ENCODE measurements at places on chromosomes 3 and 15.

DNA sequence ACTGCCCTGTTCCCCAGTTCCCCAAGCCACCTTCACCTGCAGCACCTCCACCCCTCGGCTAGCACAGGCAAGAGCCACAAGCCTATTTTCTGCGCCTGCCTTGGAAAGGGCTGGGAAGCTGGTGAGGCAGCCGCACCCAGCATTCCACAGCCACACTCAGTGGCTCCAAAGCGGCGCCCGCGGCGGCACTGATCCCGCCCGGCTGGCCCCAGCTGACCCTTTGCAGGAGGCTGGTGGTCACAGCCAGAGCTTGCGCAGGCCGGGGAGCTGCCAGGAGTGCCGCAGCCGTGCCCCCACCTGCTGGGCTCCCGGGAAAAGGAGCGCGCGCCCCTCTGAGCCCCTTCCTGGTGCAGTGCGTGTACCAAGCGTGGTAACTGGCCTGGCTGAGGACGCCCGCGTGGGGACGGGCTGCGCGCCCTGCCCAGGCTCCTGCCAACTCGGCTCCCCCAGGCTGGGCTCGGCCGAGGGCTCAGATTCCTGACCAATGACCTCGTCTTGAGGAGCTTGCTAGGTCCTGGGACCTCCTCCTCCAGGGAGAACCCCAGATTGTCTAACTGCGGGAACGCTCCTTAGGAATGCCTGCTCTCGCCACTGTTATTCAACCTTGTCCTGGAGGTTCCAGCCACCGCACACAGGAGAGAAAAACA lies 13.3 kb downstream of the GRAMD2A start:
- DNase-seq = peak; percentile 65

DNA sequence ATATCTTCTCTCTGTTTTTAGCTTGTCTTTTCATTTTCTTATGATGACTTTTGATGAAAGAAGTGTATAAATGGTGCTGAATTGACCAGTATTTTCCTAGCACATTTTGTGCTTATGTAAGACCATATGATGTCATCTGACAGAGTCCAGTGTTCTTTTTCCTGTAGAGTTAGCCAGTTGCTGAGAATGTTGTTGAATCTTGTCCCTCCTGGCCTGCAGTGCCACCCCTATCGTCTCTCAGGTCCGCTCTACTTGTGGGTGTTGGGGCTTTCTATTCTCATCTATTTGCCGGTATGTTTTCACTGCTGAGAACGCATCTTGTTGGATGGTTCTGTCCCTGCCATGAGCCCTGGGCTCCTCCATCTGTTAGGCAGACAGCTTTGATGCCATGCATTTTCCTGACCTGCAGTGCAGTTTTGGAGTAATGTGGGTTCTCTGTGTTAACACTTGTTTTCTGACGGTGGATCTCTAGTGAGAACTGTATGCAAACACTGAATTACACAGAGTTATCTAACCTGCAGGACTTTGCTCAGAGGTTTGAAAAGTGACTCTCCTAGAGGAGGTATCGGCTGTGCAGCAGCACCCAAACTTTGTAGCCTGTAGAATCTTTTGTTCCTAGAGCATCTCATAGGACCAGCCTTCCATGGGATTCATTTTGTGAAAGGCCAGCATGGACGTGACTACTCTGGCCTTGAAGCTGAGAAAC lies 44.6 kb downstream of the SLC6A20 start:
- DNase-seq = no peak

GRCh38 chr15:69000725-69001503 lies 13.6 kb upstream of the NOX5 start:
- no peak for DNase-seq

GRCh38 chr15:31300208-31300661 lies 26.4 kb upstream of the KLF13 start:
- peak; percentile 49 for DNase-seq

DNA sequence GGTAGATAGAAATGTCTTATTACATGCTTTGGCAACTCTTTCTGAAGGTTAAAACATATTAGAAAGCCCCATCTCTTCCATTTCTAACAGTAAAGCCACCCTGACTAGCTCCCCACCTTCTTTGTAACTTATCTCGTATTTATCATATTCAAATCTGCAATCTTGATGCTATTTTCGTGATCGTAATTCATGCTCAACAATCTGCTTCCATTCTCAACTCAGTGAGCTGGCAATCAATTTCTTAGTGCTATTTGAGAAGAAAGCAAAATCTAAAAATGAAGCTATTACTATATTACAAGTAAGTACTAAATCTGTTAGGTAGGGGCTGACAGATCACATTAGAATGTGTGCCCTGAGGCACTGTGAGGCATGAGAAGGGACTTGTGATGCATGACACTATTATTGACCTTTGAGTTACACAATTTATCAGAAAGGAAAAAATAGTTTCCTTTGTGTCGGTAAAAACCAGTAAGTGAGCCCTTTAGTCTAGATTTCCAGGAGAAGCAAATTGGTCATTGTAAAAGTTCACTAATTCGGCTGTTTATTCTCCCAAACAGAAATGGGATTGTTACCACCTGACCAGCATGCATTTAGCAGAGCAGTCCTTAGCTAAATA lies 379.7 kb upstream of the CNTN6 start:
- DNase-seq = no peak

GRCh38 chr3:45631486-45631885 lies 36.9 kb downstream of the LIMD1 start:
- no peak for DNase-seq

GRCh38 chr3:174051191-174051590 lies 653.6 kb downstream of the NLGN1 start:
- no peak for DNase-seq

DNA sequence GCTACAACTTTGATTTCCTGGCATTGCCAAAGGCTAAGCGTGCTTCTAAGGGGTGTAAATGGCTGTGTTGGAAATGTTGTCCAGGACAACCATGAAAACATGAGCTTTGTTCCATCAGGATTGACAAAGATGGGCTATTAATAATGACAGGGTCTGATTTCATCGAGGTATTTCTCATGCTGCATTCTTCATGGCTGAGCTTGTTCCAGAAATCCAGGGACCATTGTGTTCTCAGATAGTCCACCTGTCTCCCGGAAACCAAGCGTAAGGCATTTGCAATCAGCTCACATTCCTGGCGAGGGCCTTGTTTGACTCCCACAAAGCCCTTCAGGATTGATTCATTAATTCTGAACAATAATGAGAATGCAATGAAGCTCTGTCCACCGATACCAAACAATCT lies 111.3 kb downstream of the CD47 start:
- no peak for DNase-seq

- DNase-seq = no peak
Observed at GRCh38 chr3:148646126-148646665, 51.5 kb upstream of the AGTR1 start.

GRCh38 chr15:96457841-96458240 lies 127.3 kb downstream of the NR2F2 start:
- no peak for DNase-seq

DNA sequence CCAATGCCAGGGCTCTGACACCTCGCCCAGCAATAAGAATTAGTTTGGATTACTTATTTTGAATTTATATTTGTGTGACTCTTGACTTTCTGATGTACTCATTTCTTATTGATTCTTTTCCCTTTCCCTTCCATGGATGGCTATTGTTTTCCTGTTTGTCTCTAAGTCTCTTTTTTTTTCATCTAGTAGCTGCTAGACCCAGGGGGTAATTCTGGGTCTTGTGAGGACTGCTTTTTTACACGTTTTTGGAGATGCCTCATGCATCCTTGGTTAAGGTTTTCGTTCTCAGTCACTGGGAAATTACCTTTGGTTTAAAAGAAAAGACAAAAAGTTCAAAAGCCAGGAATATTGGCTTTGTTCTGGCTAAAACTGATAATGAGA lies 70.2 kb upstream of the STRIT1 start:
- DNase-seq = no peak

GRCh38 chr15:63372018-63372705 lies 9.5 kb downstream of the CA12 start:
- peak; percentile 69 for DNase-seq

DNA sequence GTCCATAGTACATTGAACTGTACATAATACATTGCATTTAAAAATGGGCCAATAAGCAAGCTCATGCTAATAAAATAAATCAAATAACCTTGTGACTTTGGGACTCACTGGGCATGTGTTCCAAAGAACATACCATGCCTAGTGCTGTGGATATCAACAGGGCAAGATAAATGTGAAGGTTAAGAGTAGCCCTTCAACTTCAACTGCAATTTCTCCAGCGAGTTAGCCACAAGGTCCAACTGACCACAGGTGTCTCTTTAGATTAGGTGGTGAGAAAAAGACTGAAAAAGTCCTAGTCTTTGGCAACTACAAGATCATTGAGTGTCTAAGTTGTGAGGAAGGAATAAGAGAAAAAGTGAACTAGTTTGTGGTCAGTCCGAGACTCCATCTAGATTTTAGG lies 78.3 kb upstream of the ATP11B start:
- no peak for DNase-seq

- no peak for DNase-seq
Observed at GRCh38 chr15:66931768-66932633, 133.4 kb upstream of the SMAD3 start.

- no peak for DNase-seq
Observed at GRCh38 chr3:57709031-57709430, 16.2 kb upstream of the DENND6A start.

DNA sequence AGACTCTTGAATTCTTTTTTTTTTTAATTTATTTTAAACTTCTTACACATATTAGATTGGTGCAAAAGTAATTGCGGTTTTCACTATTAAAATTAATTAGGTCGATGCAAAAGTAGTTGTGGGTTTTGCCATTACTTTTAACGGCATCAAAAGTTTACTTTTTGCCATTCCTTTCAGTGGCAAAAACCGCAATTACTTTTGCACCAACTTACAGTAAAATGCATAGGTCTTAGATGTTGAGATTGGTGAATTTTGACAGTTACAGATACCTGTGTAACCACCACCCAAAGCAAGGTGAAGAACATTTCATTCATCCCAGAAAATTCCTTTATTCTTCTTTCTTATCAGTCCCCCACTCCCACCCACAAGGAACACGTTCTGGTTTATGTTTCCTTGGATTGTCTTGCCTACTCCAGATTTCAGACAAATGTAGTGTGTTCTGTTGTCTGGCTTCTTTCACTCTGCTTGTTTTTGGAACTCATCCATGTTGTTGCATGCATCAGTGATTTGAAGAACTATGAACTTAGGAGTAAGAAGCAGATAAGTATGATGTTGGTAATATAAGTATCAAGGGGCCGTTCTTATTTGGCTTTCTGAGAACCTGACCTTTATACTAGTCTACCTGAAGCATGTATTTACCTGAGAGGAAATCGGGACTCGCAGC lies 198.4 kb upstream of the UBE2E1 start:
- no peak for DNase-seq

DNA sequence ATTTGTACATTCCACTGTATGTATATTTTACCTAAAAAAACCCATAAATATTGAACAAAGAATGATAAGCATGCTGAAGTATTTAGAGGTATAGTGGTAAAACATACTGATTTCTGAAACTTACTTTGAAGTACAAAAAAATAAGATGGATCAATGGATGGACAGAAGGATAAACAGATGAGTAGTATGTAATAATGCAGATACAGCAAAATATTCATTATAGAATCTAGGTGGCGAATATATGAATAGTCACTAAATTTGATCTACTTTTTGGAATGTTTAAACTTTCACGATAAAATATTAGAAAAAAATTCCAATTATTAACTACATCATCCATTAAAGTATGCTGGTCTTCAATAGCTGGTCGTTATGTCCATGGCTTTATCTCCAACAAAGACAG lies 51.9 kb upstream of the GNB4 start:
- no peak for DNase-seq

DNA sequence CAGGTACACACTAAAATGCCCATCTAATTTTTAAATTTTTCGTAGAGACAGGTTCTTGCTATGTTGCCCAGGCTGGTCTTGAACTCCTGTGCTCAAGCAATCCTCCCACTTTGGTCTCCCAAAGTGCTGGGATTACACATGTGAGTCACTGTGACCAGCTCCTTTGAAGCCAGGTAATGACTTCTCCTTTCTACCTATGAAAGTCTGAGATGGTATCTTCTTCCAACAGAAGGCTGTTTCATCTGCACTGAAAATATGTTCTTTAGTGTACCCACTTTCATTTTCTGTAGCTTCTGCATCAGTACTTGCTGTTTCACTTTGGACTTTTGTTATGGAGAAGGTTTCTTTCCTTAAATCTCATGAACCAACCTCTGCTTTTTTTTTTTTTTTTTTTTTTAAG lies 8.8 kb downstream of the OIP5 start:
- DNase-seq = no peak

GRCh38 chr15:100821327-100821726 lies 58.3 kb upstream of the ALDH1A3 start:
- no peak for DNase-seq

- peak; percentile 94 for DNase-seq
Observed at GRCh38 chr3:16151109-16151508, 23.4 kb upstream of the GALNT15 start.

GRCh38 chr3:101823525-101823924 lies 25.8 kb upstream of the NFKBIZ start:
- no peak for DNase-seq

DNA sequence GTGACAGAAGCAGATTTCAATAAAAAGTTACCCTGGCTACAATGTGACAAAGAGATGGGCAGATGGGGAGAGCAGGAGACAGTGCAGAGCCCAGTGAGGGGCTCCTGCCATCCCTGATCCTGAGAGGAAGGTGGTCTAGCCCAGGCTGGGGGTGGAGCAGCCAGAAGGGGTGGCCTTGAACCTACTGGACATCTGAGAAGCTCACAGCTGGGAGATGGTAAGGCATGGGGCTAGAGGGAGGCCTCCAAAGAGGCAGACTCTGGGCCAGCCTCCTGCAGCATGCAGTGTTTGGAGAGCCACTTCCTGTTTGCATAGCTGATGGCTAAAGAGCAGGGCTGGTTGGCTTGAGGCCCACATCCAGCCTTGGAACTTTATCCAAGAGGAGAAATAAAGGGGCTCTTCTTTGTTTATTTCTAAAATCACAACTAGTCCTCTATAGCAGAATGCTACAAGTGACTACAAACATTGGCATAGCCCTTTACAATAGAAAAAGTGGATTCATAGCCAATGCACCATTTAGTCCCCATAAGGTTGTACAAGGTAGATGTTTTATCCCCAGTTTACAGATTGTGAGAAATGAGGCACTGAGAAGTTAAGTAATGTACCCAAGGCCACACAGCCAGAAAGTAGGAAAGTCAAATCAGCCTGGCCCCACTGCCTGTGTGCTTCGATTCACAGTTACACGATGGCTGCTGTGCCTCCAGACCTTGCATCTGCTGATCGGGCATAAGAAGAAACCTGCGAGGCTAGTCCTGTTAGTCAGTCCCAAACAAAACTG lies 4.6 kb downstream of the EFCC1 start:
- no peak for DNase-seq

GRCh38 chr3:152073267-152073666 lies 195.5 kb upstream of the MBNL1 start:
- DNase-seq = no peak

- no peak for DNase-seq
Observed at GRCh38 chr3:47134311-47134710, 29.6 kb downstream of the SETD2 start.

- DNase-seq = peak; percentile 59
Observed at GRCh38 chr3:189123595-189124387, 48.0 kb upstream of the TPRG1 start.

DNA sequence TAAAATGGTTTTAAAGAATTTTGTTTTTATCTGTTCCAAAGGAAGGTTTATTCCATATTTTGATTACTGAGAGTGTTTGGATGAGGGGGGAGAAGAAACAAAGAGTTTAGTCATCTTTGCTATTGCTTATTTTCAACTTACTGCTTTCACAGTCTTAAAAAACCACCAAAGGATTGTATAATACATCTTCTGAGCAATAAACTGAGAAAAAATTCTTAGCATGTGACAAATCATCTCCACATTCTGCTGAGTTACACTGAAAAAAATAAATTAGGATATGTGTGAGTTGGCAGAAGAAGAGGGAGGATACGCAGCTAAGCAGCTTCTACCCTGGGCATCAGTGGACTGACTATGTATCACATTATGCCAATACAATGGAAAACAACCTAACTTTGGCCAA lies 23.2 kb upstream of the ACTC1 start:
- no peak for DNase-seq
